GOT3 (cell line): ENCODE measurements at places on chromosomes 13 and 19.

- no peak for DNase-seq
These were observed at the start of gene EFNA2 for GRCh38 chr19:1285737-1286360. EFNA2 (plus strand) TSS chr19:1285873; CDS start chr19:1286169, 296 bp downstream.

DNA sequence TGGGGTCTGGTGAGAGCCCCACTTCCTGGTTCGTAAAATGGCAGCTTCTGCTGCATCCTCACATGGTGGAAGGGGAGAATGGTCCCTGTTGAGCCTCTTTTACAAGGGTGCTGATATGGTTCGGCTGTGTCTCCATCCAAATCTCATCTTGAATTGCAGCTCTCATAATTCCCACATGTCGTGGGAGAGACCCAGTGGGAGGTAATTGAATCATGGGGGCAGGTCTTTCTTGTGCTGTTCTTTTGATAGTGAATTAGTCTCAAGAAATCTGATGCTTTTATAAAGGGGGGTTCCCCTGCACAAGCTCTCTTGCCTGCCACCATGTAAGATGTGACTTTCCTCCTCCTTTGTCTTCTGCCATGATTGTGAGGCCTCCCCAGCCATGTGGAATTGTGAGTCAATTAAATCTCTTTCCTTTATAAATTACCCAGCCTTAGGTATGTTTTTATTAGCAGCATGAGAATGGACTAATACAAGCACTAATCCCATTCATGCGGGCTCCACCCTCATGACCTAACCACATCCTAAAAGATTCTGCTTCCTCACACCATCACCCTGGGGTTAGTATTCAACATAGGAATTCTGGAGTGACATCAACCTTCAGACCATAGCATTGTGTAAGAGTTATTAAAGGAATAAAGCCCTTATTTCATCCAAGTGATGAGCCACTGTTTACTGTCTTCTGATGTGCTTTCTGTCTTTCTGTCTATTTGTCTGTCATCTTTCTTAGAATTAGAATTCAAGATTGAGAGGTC lies 159.0 kb upstream of the IRS2 start:
- DNase-seq: no peak

DNA sequence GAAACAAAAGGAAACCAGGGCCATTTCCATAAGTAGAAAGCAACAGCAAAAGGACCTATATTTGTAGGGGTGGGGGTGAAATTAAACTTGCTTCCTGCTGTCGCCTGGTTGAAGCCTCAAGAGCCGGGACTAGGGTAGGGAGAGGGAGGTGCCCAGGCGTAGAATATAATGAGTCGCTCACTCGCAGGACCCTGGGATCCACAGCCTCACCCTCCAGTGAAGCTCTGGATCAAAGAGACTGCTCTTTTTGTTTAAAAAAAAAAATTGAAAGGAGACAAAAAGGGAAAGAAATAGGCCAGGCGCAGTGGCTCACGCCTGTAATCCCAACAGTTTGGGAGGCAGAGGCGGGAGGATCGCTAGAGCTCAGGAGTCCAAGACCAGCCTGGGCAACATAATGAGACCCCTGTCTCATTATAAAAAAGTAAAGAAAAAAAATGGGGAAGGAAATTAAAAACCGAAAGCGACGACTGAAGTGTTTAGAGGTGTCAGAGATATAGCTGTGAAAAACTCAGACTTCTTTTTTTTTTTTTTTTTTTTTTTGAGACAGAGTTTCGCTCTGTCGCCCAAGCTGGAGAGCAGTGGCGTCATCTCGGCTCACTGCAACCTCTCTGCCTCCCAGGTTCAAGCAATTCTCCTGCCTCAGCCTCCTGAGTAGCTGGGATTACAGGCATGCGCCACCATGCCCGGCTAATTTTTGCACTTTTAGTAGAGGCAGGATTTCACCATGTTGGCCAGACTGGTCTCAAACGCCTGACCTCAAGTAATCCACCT lies 10.9 kb upstream of the ADGRE5 start:
- no peak for DNase-seq

GRCh38 chr13:101007245-101007644 lies 332.6 kb upstream of the TMTC4 start:
- DNase-seq: no peak

GRCh38 chr19:17183271-17183761 lies 31.8 kb upstream of the USE1 start:
- no peak for DNase-seq

GRCh38 chr19:47573071-47574026 lies at the start of gene ZNF541:
ZNF541 (minus strand) TSS chr19:47573148; CDS start chr19:47555856, 17,292 bp downstream.
- no peak for DNase-seq

- DNase-seq: no peak
These were observed 77.3 kb downstream of the DHRS12 start for GRCh38 chr13:51726446-51727193.

DNA sequence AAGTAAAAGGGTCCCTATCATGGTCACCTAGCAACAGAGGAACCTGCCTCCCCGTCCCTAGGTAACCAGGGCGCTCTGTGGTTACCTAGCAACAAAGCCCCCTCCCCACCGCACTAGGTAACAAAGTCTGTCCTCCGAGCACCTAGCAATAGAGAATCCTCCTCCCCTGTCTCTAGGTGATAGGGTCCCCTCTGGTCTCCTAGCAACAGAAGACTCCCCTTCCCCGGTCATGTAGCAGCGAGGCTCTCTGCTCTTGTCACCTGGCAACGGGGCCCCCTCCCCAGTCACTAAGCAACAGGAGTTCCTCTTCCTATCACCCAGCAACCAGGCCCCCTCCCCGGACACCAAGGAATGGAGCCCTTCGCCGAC lies 307 bp downstream of the JOSD2 start:
- no peak for DNase-seq

GRCh38 chr19:29285878-29286277 lies 72.9 kb upstream of the UQCRFS1 start:
- no peak for DNase-seq

DNA sequence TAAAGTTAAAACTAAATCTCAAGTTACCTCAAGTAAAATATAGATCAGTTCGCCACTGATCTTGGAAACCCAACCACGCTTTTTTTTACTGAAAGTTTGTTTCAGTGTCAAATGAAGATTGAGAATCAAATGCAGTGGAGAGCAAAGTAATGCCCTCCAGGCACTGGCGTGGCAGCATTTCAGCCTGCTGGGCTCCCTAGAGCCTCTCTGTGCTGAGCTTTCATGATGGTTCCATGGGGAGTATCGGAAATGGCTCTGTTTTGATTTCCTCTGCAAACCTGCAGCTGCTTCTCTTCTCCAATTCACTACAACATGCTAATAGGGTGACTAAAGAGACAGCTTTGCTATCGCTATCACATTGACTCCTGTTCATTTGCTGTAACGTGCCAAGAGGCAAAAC lies 141.6 kb downstream of the FGF14 start:
- no peak for DNase-seq

DNA sequence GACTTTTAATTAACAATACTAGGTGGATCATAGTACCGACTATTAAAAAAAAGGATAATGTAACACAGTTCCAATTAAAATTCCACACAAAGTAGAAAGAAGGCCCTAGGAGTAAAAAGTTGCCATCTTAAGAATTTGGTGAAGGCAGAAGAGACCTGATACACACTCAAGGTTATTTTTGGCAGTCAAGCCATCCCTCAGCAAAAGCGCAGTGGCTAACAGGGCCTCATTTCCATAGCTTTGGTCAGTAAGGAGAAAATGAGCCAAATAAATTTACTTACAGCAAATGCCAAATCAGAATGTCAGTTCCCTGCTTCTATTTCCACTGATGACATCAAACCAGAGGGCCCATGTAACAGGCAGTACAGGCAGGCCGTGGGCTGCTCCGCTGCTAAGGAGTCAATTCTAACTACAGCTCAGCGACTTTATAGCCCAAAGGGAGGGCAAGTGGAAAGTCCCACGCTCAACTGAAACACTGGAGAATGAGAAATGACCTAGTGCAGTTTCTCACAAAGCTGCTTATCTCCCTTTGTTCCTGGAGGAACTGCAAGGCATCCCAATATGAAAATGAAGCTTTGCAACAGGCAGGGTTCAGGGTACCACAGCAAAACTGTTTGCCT lies 6.3 kb downstream of the ARGLU1 start:
- DNase-seq: no peak

DNA sequence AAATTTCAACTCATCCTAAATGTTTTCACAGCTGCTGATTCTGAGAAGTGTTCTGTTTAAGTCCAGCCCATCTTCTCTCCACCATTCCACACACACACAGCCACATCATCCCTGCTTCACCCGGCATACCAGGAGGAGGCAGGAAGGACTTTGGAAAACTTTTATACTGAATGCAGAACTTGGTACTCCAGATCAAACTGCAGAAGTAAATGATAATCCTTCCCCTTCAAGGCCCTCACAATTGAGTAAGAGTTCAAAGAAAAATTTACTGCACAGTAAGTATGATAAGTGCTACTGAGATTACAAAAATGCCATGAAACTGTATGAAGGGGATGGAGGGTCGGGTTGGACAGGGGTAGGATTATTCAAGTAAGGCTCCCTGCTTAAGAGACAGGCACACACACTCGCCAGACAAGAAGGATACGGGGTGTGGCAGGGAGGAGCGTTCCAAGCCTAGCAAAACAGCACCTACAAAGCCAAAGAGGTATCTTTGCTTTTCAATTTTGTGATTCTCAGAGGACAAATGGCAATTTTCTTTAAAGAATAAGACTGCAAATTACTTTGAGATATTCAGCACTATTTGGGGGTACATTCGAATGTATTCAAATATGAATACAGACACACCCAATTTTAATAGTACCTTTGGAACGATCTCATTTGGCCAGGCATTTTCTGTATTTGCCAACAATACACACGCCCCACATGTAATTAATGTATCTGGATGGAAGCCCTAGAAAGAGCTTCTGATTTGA lies 2.5 kb downstream of the USP12 start:
- no peak for DNase-seq

DNA sequence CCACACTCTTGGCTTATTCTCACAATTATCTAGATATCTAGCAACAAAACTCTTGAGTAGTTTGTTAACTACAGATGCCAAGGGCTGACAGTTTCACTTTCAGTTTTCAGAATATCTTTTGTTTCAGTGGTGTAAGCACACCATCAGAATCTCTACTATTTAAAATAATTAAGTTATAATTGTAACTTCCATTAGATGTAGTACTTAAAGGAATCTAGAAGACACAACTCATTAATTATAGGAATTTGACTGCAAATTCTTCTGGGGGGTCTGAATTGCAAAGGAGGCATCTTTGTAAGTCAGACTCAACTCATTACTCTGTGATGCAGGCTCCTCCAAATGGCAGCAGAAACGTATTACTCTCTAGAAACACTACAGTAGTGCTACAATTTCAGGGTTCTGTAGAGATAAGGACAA lies 44.9 kb upstream of the USPL1 start:
- no peak for DNase-seq

GRCh38 chr19:23249911-23250649 lies at the start of gene ZNF724:
ZNF724 (minus strand) TSS chr19:23250394; CDS start chr19:23250242, 152 bp downstream.
- peak; percentile 52 for DNase-seq

DNA sequence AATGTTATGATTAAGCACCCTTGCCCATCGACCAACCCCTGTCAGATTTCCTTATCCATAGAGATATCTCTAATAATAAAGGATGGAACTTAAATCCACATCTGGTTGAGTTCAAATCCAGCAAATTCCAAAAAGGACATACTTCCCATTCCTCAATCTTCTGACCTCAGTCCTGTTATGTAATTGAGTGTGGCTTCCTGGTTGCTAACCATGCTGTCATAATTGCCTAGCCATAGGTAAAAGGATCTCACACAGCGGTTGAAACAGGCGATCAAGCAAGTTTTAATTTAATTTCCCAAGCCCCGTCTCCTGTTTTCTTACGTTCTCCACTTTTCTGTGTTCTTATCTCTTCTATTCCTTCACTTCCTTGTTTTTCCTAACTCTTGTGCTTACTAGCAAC lies 550.3 kb downstream of the GPC6 start:
- DNase-seq: no peak

- no peak for DNase-seq
These were observed 14.6 kb downstream of the GSX1 start for GRCh38 chr13:27806744-27807387.

DNA sequence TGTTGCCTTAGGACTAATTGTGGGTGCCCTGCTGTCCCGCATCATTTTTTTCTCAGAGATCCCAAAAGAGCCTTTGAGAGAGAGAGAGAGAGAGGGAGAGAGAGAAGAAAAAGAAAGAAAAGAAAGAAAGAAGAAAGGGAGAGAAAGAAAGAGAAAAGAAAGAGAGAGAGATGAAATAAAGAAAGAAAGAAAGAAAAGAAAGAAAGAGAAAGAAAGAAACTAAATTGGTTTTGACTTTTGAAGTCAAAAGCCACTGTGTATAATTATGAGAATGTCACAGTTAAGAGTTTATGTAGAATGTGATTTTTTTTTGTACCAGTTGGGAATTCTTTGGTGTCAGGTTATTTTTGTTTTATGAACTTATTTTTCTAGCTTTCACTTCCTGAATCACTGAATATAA lies 43.4 kb upstream of the AKAP11 start:
- DNase-seq: no peak

DNA sequence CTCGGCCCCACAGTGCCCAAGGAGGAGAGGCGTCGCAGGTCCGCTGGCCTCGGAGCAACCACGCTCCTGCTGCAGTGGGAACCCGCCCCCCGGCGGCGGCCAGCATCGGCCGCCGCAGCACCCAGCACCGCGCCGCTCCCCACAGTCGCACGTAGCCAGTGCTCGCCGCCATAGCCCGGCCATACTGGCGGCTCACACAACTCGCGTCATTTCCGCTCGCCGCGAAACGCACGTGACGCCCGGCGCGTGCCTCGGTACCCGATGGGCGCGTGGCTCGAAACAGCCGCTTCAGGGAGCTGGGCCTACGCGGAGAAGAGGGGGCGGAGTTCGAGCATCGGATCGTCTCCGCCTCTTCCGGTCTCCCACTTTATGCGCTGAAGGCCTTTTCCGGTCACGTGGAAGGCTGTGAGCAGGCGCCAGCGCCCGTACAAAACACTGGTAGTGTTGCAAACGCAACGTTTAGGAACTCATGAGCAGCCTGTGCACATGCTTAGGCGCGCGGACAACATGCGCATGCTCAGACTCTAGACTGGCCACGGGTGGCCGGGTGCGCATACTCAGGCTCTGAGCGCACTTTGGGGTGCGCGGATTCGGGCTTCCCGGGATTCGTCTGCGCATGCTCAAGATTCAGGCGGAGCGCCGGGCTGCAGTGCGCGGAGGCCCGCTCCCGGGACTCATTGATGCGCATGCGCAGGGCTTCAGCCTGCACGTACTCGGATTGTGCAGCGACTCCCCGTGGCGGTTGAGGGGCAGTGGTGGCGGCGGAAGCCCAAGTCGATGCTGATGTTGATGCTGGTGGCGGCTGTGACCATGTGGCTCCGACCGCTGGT lies at the start of the genes CATSPERD and LONP1:
CATSPERD (plus strand) TSS at position 677 of the 830 bp plus-strand sequence; CDS start at position 778, 101 bp downstream.
LONP1 (minus strand) TSS at position 186 of the 830 bp plus-strand sequence; CDS start at position 172, 14 bp downstream.
- DNase-seq: peak; percentile 95

DNA sequence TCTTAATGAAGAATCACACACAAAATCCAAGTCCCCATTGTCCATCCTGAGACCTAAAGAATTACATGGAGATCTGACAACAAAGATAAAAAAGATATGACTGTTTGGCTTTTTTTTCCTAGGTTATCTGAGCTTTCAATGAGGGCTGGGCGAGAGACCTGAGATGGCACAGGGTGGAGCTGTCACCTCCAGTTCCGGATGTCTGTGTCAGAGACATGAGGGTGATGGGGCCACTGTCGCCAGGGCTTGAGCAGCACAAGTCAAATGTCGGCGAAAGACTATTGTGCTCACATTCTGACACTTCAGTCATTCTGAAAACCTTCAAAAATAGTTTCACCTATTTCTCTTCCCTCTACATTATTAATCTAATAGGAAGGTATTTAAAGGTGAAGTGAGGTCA lies 65.7 kb downstream of the SLC7A1 start:
- DNase-seq: no peak

GRCh38 chr19:1512671-1513498 lies at the start of gene ADAMTSL5:
ADAMTSL5 (minus strand) TSS chr19:1513019; CDS start chr19:1510943, 2,076 bp downstream.
- DNase-seq: no peak
